ENCODE measurements at places on chromosomes 11 and 22. TPM values are rescaled to one million over a fixed set of nuclear protein-coding genes. Genes with fewer than 3 reads are reported as not detected.

DNA sequence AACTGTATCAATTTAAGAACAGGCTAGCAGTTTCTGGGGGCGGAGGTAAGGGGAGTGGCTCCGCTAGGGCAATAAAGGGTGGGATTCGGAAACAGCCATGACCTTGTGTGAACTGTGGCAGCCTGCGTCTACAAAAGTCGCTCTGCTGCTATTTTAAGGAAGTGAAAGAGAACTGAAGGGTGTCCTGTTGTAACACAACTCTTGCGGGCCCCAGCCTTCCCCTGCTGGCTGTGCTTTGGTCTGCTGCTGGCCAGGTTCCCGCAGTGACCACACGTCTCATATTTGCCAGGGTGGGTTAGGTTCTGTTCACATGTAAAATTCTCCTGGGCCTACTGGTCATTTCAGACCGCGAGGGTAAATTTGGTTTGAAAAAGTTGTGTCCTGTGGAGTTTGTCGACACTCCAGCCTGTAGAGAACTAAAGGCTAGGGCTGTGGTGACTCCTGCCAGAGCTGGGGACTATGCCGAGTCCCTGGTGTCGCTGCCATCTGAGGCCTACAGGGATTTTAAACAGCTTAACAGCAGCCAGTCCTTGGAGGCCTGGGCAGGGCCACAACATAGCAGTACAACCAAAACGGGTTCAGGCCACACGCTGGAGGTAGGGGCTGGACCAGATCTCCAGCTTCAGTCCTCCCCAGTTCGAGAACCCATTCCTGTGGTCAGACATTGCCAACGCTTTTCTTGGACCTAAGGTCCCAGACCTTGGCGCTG lies 1.1 kb upstream of the PPFIBP2 start:
- H3K4me3 ChIP-seq: peak overlapping the region; percentile 97
- no peak for DNase-seq
- H3K27me3 ChIP-seq: no peaks in the 10 kb centered on the region
- H3K36me3 ChIP-seq: no peaks in the 10 kb centered on the region

DNA sequence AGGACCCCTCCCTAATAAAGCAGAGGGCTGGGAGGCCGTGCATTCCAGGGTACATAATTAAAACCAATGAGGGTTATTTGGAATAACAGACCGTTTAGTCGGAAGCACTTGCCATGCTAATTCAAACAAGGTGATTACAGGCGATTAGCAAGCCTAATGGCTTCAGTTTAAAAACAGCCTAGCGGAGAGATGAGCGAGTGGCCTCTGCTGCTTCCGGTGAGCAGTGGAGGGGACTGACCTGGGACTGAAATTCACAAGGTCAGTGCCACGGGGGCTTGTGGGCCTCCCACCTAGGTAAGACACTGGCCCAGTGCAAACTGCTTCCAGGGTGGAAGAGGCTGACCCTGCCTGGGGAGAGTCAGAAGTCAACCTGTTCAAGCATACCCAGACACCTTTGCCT lies 56.8 kb upstream of the ALX4 start:
- no peak overlapping the region for H3K4me3 ChIP-seq
- no peaks in the 10 kb centered on the region for H3K27me3 ChIP-seq
- H3K36me3 ChIP-seq: no peaks in the 10 kb centered on the region
- no peak overlapping the region for H3K27ac ChIP-seq

DNA sequence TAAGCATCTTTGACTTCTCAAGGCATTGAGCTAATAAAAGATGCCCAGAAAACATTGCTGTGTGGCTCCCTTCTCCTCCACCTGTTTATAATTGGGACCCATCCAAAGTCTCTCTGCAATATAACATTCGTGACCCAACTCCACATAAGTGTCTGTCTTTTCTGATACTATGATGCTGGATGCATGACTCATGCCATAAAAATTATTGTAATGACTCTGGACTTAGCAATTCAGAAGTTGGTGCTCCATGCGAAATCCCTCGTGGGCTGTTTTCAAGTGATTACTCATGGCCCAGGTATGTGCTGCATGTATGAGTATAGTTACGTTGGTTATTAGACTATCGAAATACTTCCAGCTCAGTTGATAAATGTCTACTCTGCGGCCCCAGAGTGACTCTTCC lies 11.7 kb downstream of the FJX1 start:
- H3K27ac ChIP-seq: no peak overlapping the region
- DNase-seq: no peak
- no peaks in the 10 kb centered on the region for H3K4me1 ChIP-seq
- H3K4me3 ChIP-seq: no peak overlapping the region
- peaks cover 13% of the 10 kb centered on the region for H3K27me3 ChIP-seq

DNA sequence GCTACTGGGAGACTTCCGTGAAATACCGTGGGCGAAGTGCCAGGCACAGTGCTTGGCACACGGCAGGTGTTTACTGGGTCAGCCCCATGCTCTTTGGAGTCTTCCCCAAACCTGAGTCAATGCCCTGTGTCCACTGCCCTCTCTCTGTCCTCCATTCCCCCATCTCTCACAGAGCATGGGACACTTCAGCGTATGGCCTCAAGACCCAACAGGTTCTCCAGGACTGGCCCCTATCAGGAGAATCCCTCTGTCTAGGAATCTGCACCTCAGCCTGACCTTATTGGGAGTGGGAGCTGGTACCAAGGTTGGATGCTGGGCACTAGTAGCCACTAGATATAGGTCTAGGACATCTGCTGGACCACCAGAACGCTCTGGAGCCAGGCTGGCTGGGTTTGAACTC lies 67.2 kb upstream of the LMO1 start:
- H3K4me1 ChIP-seq: no peaks in the 10 kb centered on the region
- H3K27ac ChIP-seq: no peak overlapping the region
- no peaks in the 10 kb centered on the region for H3K36me3 ChIP-seq
- H3K4me3 ChIP-seq: no peak overlapping the region
- DNase-seq: no peak

DNA sequence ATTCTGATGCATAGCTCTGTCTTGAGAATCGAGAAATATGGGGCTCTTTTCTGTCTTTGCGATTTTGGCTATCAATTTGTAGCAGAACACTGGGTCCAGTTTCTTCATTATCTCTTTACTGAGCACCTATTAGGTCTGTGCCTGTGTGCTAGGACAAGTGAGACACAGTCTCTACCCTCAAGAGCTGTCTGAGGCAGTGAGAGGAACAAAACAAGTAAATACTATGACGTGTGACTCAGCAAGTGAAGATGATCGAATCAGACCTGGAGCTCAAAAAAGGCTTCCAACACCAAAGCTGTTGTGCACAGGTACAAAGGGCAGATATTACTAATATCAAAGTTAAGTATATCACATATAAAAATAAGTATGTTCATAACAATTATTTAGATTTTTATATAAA lies 52.4 kb downstream of the LGR4 start:
- H3K4me1 ChIP-seq: no peaks in the 10 kb centered on the region
- peak overlapping the region; percentile 43 for H3K27ac ChIP-seq
- no peaks in the 10 kb centered on the region for H3K36me3 ChIP-seq
- no peak overlapping the region for H3K4me3 ChIP-seq

The CRYBB2 gene
- not detected for total RNA-seq

Measured in CD8-positive, alpha-beta memory T cell (primary cell).